ENCODE measurements at places on chromosomes 7 and 10.
A peak's percentile ranks its signal among the peaks of the same experiment; 100 is the strongest.

- no peak for DNase-seq
Measured at GRCh38 chr10:73601486-73601921, 10.4 kb upstream of the USP54 start.

GRCh38 chr10:79286318-79286951 lies 60.8 kb upstream of the PPIF start:
- no peak for DNase-seq

GRCh38 chr10:126397640-126398382 lies 9.5 kb upstream of the ADAM12 start:
- peak; percentile 96 for DNase-seq

- no peak for DNase-seq
Measured at GRCh38 chr10:80405035-80405434, 3.3 kb upstream of the PRXL2A start.
